ENCODE measurements at places on chromosomes 4 and X.

- no peak for DNase-seq
Observed at GRCh38 chr4:88033309-88033708, 25.9 kb downstream of the PKD2 start.

DNA sequence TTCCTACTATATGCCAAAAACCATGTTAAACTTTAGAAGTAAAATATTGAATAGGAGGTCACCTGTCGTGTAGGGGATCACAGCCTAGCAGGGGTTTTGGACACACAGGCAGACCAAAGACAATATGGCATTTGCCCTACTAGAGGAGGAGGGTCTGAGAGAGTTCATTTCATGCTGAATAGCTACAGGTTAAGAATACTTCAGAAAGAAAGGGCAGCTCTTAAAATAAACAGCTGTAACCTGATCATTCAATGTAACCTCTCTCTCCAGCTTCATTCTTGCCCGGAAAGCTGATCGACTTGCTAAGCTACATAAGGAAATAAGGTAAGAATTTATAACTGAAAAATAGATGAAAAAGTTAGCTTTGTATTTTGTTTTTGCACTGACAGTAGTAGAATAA, 79.9 kb downstream of the MAOA start:
- DNase-seq: no peak

GRCh38 chr4:119550857-119551532, 77.6 kb downstream of the PDE5A start:
- no peak for DNase-seq

- no peak for DNase-seq
Observed at GRCh38 chr4:21067351-21067750, 367.1 kb downstream of the PACRGL start.

- DNase-seq: no peak
Observed at GRCh38 chrX:130631011-130631410, 229.2 kb downstream of the RBMX2 start.

- DNase-seq: no peak
Observed at GRCh38 chrX:120999413-120999812, 13.9 kb upstream of the CT47A1 start.

DNA sequence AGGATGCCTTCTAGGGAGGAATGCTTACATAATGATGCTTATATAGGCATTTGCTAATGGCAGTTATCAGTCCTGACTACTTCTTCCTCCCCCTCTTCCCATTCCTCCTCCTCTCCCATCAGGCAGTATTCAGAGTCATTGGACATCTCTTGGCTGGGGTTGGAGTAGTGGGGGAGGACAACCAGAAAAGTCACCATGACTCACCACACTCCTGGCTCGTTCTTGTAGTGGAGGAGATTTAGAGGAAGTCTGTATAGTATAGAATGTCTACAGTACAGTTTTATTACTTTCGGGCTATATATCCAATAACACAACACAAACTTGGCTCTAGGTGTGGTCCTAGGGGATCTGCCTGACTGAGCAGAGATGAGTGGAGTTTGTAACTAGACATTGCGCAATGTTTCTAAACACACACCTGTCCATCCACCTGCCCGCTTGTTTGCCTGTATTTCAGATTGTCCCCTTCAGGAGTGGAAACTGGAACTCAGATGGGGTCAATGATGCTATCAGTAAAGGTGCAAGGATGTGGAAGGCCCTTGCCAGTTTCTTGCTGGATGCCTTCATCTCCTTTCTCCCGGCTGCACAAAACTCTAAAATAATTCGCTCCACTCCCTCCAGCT, 27.9 kb upstream of the KIAA1210 start:
- no peak for DNase-seq

DNA sequence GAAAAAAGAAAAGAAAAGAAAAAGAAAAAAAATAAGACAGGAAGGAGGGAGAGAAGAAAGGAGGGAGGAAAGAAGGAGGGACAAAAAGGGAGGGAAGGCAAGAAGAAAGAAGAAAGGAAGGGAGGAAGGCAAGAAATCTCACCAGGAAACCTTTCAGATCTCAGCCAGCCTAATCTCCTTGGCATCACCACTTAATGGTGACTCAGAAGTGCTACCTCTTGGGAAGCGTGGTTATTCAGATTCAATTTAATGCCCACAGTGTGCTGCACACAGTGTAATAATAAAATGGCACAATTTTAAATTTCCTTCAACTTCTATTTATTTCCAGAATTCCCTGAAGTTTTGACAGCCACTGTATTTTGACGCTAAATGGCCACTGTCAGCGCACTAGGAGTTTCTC, 50.3 kb downstream of the DKK2 start:
- DNase-seq: no peak

Measured in SW 1271 (cell line).